Tibial nerve (tissue), 4 donors: ENCODE measurements at places on chromosomes 13 and 19. TPM values are rescaled to one million over a fixed set of nuclear protein-coding genes. Genes with fewer than 3 reads are reported as not detected.

The NLRP12 gene
- total RNA-seq = 0.66 TPM

The SULT2B1 gene
- total RNA-seq = not detected

- no peaks in the 10 kb centered on the region for H3K4me1 ChIP-seq
- H3K4me3 ChIP-seq = no peak overlapping the region
- no peak overlapping the region for H3K27ac ChIP-seq
- no peaks in the 10 kb centered on the region for H3K36me3 ChIP-seq
- H3K27me3 ChIP-seq = no peaks in the 10 kb centered on the region
These were observed 38.7 kb upstream of the CYSLTR2 start for GRCh38 chr13:48615049-48615448.

DNA sequence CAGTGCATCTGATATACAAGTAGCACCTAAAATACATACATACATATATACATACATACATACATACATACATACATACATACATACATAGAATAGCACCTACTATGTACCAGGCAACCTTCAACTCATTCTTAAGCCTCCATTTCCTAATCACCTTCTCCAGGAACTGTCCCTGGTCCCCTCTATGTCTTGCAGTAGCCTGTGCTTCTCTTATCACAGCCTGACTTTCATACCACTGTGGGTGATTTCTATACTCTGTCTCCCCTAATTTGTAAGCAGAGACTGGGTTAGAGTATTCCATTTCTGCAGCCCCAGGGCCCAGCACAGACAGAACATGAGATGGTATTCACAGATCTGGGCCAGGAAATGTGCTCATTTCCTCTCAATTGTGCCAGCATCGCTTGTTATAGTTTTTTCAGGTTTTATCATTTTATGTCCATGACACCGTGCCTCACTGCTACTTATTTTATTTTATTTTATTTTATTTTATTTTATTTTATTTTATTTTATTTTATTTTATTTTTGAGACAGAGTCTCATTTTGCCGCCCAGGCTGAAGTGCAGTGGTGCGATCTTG is 14.2 kb upstream of the COLGALT1 start:
- no peaks in the 10 kb centered on the region for H3K27me3 ChIP-seq
- no peak for DNase-seq
- no peaks in the 10 kb centered on the region for H3K4me1 ChIP-seq

The CGB1 gene
- total RNA-seq = not detected

The SIRT6 gene
- total RNA-seq = 39.6 TPM

DNA sequence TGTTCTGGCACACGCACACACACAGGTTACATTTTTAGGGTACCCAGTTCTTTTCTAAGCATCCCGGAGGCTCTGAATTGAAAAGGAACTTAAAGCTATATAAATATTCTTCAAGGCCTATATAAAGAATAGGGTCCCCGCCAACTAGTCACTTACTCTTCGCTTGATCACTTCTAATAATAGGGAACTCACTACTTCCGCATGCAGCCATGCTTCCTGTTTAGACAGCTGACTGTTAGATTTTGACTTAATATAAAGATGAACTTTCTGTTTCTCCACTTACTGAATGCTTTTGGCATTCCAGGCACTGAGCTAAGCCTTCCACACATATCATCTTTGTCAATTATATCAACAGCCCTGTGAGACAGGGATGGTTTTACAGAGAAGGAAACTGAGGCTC is 259.6 kb downstream of the TSHZ3 start:
- H3K36me3 ChIP-seq = no peaks in the 10 kb centered on the region
- no peaks in the 10 kb centered on the region for H3K4me1 ChIP-seq
- DNase-seq = no peak
- no peak overlapping the region for H3K27ac ChIP-seq

DNA sequence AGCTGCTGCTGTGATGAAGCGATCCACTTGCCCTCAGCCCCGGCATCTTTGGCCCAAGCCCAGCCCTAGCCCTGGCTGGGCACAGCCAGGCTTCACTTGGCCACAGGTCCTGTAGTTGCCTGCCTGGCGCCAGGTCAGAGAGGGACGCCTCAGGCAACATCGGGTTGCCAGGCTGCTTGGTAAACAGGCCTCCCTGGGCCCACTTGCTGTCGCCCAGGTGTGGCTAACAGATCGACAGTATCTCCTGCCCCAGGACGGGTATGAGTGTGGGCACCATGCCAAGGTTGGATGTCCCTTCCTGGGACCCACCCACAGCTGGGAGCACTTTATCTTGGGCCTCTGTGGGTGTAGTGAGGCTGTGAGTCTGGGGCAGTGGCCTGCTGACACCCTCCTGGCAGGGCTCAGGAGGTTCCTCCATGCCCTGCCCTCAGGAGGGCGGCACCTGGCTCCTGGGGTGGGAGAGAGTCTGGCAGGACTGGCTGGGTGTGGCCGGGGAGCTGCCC is 27.8 kb downstream of the CARM1 start:
- no peaks in the 10 kb centered on the region for H3K36me3 ChIP-seq
- no peaks in the 10 kb centered on the region for H3K4me1 ChIP-seq
- no peak overlapping the region for H3K4me3 ChIP-seq
- DNase-seq = no peak

The SHANK1 gene
- total RNA-seq = 0.30 TPM

- H3K27me3 ChIP-seq = no peaks in the 10 kb centered on the region
- no peak overlapping the region for H3K27ac ChIP-seq
- H3K4me1 ChIP-seq = no peaks in the 10 kb centered on the region
- no peak for DNase-seq
- H3K4me3 ChIP-seq = no peak overlapping the region
These were observed 223.9 kb upstream of the MIR17HG start for GRCh38 chr13:91123456-91124127.

GRCh38 chr19:1862424-1863327 is 703 bp downstream of the KLF16 start:
- H3K36me3 ChIP-seq = no peaks in the 10 kb centered on the region
- peak overlapping the region; percentile 70 for H3K4me3 ChIP-seq
- no peak for DNase-seq
- H3K4me1 ChIP-seq = peaks cover 50% of the 10 kb centered on the region
- H3K27ac ChIP-seq = peak overlapping the region; percentile 85
- H3K27me3 ChIP-seq = no peaks in the 10 kb centered on the region

- H3K4me3 ChIP-seq = no peak overlapping the region
- H3K4me1 ChIP-seq = no peaks in the 10 kb centered on the region
- no peaks in the 10 kb centered on the region for H3K27me3 ChIP-seq
- no peak for DNase-seq
- H3K27ac ChIP-seq = no peak overlapping the region
These were observed 41.2 kb downstream of the PEX11G start for GRCh38 chr19:7447648-7448047.

DNA sequence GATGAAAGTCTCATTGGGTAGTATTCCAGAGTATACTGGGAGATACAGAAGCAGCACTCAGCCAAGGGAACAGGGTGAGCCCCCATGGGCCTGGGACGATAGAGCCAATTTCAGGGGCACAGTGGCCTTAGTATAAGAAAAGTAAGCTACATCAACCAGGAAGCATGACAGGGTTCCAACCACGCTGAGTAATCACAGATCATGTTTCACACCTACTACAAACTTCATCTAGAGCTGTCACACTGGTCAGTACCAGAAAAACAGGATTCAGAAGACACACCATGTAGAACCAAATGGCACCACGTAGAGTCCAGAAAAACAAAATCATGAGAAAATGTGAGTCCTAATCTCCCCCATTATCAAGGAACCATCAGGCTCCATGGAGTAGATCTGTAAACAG is 1292.4 kb upstream of the MIR17HG start:
- no peaks in the 10 kb centered on the region for H3K4me1 ChIP-seq
- H3K27me3 ChIP-seq = no peaks in the 10 kb centered on the region
- no peak overlapping the region for H3K4me3 ChIP-seq
- no peak for DNase-seq
- no peak overlapping the region for H3K27ac ChIP-seq

The LILRB4 gene
- total RNA-seq = 3.1 TPM

DNA sequence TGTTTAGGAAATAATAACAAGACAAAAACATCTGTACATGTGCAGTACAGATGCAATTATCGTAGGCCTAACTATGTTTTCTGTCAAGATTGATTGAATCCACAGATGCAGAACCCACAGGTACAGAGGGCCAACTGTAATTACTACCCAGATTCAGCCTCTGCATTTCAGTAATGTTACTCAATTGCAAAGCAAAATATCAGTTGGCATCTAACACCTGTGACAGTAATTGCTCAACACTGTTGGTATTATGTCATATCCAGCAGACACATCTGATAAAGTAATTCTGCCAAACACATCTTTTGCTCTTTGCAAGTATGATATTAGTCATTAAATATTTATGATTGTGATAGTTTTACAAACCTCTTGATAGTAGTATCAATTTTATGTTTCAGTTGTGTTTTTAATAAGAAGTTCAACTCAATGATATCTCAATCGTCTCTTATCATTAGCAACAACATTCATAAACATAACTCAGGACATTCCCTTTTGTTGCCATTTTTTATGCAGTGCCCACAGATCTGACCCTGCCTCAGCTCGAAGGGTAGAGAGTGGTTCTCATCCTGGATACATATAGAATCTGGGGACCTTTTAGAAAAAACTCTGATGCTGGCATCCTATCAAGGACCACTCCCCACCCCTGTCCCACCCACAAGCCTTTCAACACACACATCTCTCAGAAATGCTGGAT is 104.7 kb downstream of the MYCBP2 start:
- no peak overlapping the region for H3K4me3 ChIP-seq
- peaks cover 41% of the 10 kb centered on the region for H3K36me3 ChIP-seq
- no peak for DNase-seq
- no peaks in the 10 kb centered on the region for H3K27me3 ChIP-seq
- H3K4me1 ChIP-seq = no peaks in the 10 kb centered on the region
- no peak overlapping the region for H3K27ac ChIP-seq

The CEACAM16 gene
- not detected for total RNA-seq

- H3K4me1 ChIP-seq = no peaks in the 10 kb centered on the region
- no peaks in the 10 kb centered on the region for H3K27me3 ChIP-seq
- H3K36me3 ChIP-seq = no peaks in the 10 kb centered on the region
- no peak overlapping the region for H3K4me3 ChIP-seq
These were observed 91.6 kb downstream of the FGF9 start for GRCh38 chr13:21762512-21762911.

- H3K4me1 ChIP-seq = no peaks in the 10 kb centered on the region
- DNase-seq = no peak
- no peak overlapping the region for H3K4me3 ChIP-seq
- no peak overlapping the region for H3K27ac ChIP-seq
- H3K27me3 ChIP-seq = no peaks in the 10 kb centered on the region
These were observed 46.3 kb downstream of the URI1 start for GRCh38 chr19:29988351-29988750.

DNA sequence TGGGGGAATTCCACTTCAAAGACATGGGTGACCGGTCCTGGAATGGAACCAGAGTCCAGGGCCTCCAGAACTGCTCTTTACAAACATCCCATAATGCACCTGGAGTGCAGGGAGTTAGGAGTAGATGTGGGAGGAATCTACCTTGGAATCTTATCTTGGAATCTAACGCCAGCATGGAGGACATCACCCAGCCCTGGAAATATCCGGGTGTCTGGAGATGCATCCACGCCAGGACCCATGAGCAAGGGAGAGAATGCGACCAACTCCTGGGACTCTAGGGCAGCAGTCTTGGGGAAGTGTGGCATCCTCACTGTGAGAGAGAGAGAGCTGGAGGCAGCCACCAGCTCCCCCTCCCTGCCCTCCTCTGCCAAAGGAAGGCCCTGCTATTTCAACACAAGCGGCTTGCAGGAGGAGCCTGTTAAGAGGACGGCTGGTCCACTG is 211.8 kb downstream of the UQCRFS1 start:
- H3K4me3 ChIP-seq = no peak overlapping the region
- DNase-seq = no peak
- H3K36me3 ChIP-seq = no peaks in the 10 kb centered on the region
- no peaks in the 10 kb centered on the region for H3K27me3 ChIP-seq

GRCh38 chr19:6476155-6476895 is 5.3 kb downstream of the DENND1C start:
- H3K36me3 ChIP-seq = no peaks in the 10 kb centered on the region
- no peak overlapping the region for H3K4me3 ChIP-seq
- no peaks in the 10 kb centered on the region for H3K4me1 ChIP-seq
- no peak overlapping the region for H3K27ac ChIP-seq
- H3K27me3 ChIP-seq = no peaks in the 10 kb centered on the region

GRCh38 chr13:73228546-73228945 is 169.7 kb downstream of the KLF5 start:
- H3K36me3 ChIP-seq = no peaks in the 10 kb centered on the region
- H3K4me3 ChIP-seq = no peak overlapping the region
- no peaks in the 10 kb centered on the region for H3K27me3 ChIP-seq
- no peak overlapping the region for H3K27ac ChIP-seq
- H3K4me1 ChIP-seq = no peaks in the 10 kb centered on the region

The C5AR2 gene
- total RNA-seq = 7.5 TPM

- no peaks in the 10 kb centered on the region for H3K4me1 ChIP-seq
- no peak overlapping the region for H3K27ac ChIP-seq
- H3K27me3 ChIP-seq = no peaks in the 10 kb centered on the region
These were observed 30.9 kb upstream of the KCTD12 start for GRCh38 chr13:76917095-76917494.

The PLK5 gene
- total RNA-seq = 0.44 TPM

DNA sequence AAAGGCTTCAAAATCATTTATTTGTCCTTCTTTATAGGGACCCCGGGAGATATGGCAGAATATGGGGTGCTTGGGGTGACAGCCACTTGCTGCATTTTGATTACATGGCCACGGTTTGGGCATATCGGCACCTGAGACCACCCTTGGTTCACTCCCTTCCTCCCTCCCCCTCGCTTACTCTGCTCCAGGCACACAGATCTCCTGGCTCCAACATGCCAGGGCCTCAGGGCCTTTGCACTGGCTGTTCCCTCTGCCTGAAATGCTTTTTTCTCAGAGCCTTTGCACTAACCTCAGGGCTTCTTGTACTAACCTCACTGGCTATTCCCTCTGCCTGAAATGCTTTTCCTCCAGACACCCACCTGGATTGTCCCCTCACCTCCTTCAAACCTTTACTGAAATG is 23.8 kb downstream of the VAV1 start:
- DNase-seq = no peak
- no peaks in the 10 kb centered on the region for H3K4me1 ChIP-seq
- no peak overlapping the region for H3K4me3 ChIP-seq
- peaks cover under 1% of the 10 kb centered on the region for H3K27me3 ChIP-seq
- H3K36me3 ChIP-seq = no peaks in the 10 kb centered on the region

- no peaks in the 10 kb centered on the region for H3K4me1 ChIP-seq
- no peak overlapping the region for H3K4me3 ChIP-seq
- H3K27me3 ChIP-seq = no peaks in the 10 kb centered on the region
- DNase-seq = no peak
These were observed 45.4 kb downstream of the CCL25 start for GRCh38 chr19:8097681-8098567.

- no peaks in the 10 kb centered on the region for H3K4me1 ChIP-seq
- H3K27me3 ChIP-seq = no peaks in the 10 kb centered on the region
- no peak overlapping the region for H3K27ac ChIP-seq
- no peak for DNase-seq
- peaks cover 61% of the 10 kb centered on the region for H3K36me3 ChIP-seq
These were observed 14.2 kb downstream of the RB1 start for GRCh38 chr13:48317511-48318376.

DNA sequence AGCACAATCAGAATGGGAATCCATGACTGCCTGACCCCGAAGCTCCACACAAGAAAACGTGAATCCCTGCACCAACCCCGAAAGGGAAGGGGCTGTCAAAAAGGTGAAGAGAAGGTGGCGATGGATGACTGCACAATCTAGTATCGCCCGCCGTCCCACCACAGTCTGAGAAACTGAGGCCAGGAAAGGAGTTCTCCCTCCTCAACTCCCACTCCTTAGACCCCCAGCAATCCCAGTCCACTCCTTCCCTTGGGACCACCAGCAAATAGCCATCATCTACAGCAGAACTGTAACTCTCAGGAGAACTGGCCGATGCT is 451 bp downstream of the NOSIP start:
- peaks cover 16% of the 10 kb centered on the region for H3K36me3 ChIP-seq
- peak overlapping the region; percentile 74 for H3K4me3 ChIP-seq
- no peak for DNase-seq
- H3K4me1 ChIP-seq = peaks cover 13% of the 10 kb centered on the region
- H3K27ac ChIP-seq = peak overlapping the region; percentile 75
- no peaks in the 10 kb centered on the region for H3K27me3 ChIP-seq

The CD70 gene
- not detected for total RNA-seq
